Pons (tissue), 1 donor: ENCODE measurements at places on chromosomes 7 and 10.

DNA sequence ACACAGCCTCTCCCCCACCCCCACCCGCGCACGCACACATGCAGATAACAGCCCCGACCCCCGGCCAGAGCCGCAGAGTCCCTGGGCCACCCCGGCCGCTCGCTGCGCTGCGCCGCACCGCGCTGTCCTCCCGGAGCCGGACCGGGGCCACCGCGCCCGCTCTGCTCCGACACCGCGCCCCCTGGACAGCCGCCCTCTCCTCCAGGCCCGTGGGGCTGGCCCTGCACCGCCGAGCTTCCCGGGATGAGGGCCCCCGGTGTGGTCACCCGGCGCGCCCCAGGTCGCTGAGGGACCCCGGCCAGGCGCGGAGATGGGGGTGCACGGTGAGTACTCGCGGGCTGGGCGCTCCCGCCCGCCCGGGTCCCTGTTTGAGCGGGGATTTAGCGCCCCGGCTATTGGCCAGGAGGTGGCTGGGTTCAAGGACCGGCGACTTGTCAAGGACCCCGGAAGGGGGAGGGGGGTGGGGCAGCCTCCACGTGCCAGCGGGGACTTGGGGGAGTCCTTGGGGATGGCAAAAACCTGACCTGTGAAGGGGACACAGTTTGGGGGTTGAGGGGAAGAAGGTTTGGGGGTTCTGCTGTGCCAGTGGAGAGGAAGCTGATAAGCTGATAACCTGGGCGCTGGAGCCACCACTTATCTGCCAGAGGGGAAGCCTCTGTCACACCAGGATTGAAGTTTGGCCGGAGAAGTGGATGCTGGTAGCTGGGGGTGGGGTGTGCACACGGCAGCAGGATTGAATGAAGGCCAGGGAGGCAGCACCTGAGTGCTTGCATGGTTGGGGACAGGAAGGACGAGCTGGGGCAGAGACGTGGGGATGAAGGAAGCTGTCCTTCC lies 620 bp downstream of the EPO start:
- no peak for DNase-seq

- peak; percentile 16 for DNase-seq
Observed at GRCh38 chr7:69373171-69374043, 224.9 kb upstream of the AUTS2 start.

DNA sequence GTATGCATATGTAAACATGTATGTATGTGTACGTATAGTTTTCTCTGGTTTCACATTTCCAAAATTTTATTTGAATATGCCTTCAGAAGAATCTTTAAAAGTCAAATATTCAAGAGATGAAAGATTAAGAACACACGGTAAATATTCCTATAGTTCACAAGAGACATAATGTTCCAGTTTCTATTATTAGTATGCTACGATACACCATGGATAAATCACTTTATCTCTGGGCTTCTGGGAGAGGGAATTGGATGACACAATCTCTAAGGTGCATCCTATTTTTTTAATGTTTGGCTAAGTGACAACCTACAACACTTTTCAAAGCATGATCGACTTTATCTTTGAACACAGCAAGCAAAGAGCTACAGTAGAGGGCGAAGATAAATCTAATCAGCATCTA lies 13.8 kb downstream of the TM9SF3 start:
- DNase-seq: no peak

- DNase-seq: no peak
Observed at GRCh38 chr10:14271621-14272020, 59.1 kb downstream of the FRMD4A start.

DNA sequence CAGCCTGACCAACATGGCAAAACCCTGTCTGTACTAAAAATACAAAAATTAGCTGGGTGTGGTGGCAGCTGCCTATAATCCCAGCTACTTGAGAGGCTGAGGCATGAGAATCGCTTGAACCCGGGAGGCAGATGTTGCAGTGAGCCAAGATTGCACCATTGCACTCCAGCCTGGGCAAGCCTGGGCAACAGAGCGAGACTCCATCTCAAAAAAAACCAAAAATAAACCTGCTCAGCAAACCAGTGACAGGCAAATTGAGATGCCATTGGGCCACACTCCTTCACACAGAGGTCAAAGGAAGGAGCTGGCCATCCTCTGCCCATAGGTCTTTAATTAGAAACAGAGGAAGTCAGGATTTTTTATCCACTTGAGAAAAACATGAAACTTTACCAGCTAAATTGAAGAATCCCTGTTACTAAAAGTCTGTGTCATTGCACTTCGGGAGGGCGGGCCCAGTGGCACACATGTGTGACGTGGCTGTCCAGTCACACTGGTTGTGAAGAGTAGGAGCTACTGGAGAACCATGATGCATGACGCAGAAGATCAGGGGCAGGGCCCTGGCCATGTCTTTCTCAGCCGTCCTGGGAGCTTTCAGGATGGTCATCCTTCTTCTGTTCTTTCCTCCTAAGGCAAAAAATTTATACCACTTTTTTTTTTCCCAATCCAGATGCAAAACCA lies 118.3 kb upstream of the ZNF438 start:
- DNase-seq: no peak

- DNase-seq: no peak
Observed at GRCh38 chr10:130772676-130773075, 538.8 kb downstream of the TCERG1L start.

DNA sequence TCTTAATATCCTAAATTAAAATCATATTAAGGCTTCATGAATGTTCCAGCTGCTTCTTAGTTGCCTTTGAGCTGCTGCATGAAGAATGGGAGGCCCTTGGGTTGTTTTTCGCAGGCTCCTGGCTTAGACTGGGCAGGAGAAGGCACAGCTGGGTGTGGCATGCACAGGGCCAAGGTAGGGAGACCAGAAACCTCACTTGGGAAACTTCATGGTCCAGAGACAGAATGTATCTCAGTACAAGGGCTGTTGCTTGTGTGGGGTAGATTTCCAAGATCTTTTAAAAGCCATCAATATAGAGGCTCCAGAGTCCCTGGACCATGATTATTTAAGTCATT lies 49.9 kb downstream of the BUB3 start:
- no peak for DNase-seq

GRCh38 chr10:89256340-89256739 lies 4.8 kb upstream of the LIPA start:
- DNase-seq: no peak

DNA sequence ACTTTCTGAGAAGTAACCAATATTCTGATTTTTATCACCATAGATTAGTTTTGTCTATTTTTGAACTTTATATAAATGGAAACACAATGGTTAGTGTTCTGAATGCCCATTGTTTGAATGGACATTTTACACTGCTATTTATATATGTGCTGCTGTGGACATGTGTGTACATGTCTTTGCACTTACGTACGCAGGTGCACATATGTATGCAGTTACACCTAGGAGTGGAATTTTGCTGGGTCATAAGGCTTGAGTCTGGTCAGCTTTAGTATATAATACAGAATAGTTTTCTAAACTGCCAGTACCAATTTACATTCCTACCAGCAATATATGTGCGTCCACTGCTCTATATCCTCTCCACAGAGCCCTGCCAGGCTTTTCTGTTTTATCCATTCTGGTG lies 24.5 kb upstream of the ZEB1 start:
- DNase-seq: no peak

DNA sequence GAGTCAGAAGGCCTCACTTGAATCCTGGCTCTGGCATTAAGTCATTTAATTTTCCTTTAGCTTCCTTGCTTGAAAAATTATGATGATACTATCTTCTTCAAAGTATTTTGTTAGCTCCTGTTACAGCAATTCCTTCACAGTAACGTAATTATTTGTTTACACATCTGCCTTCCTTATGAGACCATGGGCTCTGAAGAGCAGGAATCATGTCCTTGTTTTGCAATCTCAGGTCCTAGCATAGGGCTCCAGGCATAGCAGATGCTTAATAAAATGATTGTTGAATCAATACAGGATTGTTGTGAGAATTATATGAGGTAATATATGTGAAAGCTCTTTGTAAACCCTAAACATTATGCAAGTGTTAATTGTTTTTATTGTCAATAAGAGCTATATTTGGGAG lies 25.5 kb downstream of the KLHDC10 start:
- no peak for DNase-seq

DNA sequence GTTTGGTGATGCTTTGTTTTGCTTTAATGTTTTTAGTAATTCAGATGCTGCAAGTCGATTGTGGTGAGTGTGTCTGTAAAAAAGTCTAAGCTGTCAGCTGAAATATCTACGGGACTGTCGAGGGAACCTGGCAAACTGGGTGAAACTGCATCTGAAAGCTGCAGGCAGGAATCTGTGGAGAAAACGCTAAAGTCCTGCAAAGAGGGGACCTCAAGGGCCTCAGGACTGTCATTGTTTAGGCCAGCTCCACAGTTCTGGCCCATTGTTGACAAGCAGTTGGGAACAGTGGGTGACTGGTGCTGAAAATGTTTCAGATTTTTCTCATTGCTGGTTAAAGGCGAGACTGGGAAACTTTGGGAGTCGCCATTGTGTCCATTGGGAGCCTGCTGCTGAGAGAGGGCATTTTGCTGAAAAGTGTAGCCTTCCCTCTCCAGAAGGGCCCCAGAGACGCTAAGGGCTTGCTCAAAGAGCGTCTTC lies 1.8 kb downstream of the HOXA2 start:
- no peak for DNase-seq

- DNase-seq: no peak
Observed at GRCh38 chr10:30062582-30062981, 3.2 kb upstream of the JCAD start.

DNA sequence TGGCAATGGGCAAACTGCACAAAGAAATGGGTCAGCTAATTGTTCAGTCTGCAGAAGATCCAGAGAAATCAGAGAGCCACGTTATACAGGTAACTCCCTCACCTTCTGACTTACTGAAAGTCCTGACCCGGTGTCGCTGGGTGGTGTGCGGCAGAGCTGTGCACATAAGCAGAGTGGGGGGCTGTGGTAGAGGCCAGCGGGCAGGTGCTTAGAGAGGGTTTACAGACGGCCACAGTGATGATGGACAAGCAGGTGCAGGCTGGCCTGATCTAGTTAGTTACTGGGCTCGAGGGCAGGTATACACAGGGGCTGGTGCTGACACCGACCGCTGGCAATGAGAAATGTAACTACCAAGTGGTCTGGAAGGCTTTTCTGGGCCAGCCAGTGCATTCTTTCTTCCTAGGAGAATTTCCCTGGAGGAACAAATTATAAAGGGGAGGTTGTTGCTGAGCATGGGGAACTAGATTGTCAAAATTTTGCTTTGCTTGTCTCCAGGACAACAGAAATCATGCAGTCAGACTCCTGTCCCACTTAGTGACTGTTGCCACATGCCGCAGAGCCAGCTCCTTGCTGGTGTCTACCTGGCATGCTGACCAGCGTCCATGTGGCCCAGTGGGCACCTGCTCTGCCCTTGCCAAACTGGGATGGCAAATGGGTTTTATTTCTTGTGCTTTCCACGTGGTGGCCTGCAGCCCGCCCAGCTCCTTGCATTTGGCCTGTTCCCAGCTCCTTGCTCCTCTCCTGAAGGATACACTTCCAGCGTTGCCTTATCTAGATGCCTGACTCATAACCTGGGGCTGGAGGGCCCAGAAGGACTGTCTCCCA lies 28.8 kb downstream of the DENND10 start:
- peak; percentile 29 for DNase-seq

DNA sequence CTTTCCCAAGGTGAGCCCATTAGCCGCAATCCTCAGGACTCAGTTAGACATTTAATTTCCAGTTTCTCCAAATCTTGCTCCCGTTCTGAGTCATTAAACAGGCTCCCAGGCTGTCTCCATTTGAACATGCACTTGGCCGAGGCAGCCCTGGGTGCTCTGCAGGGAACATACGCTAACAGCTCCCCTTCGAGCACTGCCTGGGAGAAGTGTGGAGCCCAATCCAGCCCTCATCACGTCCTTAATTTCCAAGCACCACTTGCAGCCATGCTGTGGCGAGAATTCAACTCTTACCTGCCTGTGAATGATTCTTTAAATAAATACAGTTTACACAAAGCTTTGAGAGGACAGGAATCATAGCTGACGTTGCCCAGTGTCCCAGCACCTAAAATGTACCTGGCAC lies 218.2 kb downstream of the CCSER2 start:
- DNase-seq: no peak

DNA sequence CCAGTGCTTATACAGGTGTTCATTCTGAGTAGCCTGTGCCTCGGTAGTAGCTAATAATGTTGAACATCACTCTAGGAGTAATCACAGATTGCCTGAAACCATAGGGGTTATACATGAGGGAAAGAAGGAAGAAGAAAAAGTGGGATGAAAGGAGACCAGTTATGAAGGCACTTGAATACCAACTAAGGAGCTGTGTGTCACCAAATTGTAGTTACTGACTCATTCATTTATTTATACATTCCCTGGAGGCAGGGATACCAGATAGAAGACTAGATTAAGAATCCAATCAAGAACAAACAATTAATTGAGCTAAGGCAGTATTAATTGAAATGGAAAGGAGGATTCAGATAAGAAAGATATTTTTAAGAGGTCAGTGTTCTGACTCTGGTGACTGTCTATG lies 129.6 kb upstream of the PRPS1L1 start:
- DNase-seq: no peak

GRCh38 chr7:5064391-5065106 lies 18.9 kb downstream of the RBAK start:
- no peak for DNase-seq

GRCh38 chr7:32215697-32216096 lies 145.5 kb upstream of the PDE1C start:
- DNase-seq: no peak

DNA sequence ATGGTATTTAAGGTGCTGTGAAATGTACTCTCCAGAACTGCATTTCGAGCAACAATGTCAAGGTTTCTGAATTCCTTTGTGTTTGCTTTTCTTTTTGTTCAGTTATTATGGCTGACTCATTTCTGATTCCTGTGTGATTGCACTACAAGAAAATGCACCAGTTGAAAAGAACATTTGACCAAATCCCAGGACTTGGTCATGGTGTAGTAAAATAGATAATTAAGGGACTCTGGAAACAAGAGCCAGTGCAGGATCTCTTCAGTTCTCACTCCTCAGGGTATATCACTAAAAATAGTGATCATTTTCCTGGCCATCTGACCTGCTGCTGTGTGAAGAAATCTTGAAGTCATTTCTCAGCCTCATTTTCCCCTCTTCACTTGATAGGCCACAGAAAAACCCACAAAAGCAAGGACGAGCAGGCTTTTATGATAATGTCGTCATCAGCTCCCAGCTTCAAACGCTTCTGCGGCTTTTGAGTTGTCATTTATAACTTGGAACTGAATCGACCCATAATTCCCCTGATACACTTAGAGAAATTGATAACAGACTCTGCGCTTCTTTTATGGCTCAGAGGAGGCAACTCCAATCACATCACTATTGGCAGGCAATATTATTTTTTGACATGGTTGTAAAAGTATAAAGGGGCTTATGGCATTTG lies 274.7 kb downstream of the HDAC9 start:
- no peak for DNase-seq

- DNase-seq: no peak
Observed at GRCh38 chr10:88181902-88182600, 318.6 kb downstream of the PTEN start.

DNA sequence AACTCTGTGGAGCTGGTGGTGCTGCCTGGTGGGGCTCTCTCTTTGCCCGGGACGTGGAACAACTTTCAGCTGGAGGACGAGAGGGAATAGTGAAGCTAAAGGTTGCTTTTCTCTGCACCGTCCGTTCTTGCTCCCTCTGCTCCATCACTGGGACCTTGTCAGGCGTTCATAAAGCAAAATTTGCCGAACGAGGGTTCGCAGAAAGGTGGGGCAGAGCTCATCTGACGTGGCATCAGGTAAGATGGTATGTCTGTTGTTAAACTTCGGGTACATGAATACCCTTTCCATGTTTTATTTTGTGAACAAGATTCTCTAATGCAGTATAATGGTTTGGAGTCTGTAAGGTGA lies 416 bp downstream of the BBS9 start:
- DNase-seq: peak; percentile 38

- DNase-seq: peak; percentile 8
Observed at GRCh38 chr7:11373546-11374142, 400.0 kb downstream of the PHF14 start.
